ENCODE measurements at places on chromosomes 16 and 17.
A peak's percentile ranks its signal among the peaks of the same experiment; 100 is the strongest.

DNA sequence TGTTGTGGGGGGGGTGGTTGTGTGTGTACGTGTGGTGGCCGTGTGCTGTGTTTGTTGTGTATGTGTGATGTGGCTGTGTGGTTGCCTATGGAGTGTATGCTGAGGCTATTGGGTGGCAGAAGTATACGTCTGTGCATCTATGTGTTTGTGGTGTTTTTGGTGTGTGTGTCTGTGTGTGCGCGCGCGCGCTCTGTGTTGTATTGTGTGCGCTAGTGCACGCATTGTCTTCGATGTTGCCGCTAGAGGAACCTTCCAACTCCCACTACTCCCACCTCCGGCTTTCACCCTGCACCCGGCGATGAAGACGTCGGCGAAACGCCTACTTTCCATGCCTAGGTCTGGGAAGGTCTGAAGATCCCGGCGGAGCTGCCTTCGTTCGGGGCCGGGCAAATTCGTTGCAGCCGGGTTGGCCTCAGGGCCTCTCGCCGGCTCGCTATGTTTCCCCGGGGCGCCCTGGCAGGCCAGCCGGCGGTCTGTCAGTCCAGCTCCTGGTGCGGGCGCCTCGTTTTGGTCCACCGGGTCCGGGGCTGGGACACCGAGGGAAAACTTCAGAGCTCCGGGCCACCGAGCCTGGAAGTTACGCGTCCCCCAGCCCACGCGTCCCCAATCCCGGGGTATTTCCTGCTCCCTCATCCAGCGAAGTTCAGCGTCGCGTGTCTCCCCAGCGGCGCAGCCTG is 5.2 kb upstream of the DLX4 start:
- no peak for DNase-seq

- DNase-seq = no peak
Measured at GRCh38 chr17:11122908-11123307, 118.1 kb upstream of the SHISA6 start.

DNA sequence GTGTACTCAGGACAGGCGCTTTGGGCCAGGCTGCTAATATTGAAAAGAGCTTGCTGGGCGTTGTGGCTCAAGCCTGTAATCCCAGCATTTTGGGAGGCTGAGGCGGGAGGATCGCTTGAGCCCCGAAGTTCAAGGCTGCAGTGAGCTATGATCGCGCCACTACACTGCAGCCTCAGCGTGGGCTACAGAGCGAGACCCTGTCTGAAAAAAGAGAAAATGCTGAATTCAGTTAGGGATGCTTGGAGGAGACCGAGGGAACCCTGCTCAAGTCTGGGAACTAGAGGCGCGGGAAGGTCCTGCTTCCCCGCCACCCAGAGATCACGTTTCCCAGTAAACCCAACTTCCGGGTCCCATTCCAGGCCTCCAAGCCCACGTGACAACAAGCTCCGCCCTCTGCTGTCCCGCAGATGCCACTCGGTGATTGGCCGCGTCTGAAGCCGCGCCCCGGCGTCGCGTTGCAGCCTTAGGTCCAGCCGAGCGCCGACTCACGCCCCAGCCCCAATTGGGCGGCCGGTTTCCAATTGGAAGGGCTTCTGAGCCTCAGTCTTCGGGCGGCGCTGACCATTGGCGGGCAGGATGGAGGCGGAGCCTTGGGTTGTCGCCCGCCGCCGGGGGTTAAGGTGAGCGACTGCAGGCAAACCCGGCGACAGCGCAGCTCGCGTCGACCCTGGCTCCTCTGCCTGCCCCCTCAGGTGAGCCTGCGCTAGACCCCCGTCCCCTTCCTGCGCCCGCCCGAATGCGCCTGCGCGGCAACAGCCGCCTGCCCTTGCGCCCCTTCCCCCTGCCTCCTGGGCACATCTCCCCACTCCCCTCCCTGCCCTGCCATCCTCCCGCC is at the start of gene PHKG2:
Gene PHKG2, plus strand, starts transcription at position 627 of the 835 bp plus-strand sequence. CDS start 396 bp downstream, outside the sequence.
- peak; percentile 100 for DNase-seq

- no peak for DNase-seq
Measured at GRCh38 chr16:72203401-72203800, 31.4 kb upstream of the PMFBP1 start.

GRCh38 chr17:21298983-21299519 is 14.5 kb downstream of the MAP2K3 start:
- no peak for DNase-seq

Measured in HEK293T (cell line).